ENCODE measurements at places on chromosomes 5 and 9.
A peak's percentile ranks its signal among the peaks of the same experiment; 100 is the strongest.

DNA sequence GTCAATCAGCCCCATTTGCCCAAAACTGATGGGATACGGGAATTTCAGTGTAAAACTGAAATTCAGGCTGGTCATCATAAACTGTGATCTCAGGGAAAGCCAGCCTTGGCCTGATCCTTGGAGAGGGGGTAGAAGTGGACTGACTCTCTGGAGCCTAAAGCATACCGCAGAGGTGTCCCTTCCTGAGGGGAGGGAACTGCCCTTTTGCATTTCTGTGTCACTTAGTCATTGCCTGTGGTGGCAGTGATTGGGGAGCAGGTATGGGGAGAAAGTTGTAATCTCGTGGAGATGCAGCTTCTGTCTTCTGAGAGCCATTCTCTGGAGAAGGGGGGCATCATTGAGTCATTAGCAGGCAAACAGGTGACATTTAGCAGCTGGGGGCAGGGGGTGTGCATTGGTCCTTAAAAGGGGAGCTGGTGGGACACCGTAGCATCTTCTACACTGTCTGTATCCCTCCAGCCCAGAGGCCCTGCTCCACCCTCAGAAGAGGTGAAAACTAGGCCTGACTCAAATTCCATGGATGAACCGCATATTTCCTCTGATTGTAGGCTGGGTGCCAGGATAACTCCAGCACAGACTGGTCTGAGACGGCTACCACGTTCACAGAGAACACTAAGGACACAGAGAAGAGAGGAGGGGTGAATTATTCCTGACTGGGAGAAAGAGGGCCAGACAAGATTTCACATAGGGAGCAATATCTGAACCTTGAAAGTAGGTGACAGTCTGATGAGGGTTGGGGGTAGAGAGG lies 143.3 kb downstream of the SEC61B start:
- DNase-seq = no peak

GRCh38 chr5:6169660-6170059 lies 208.7 kb downstream of the MED10 start:
- no peak for DNase-seq

DNA sequence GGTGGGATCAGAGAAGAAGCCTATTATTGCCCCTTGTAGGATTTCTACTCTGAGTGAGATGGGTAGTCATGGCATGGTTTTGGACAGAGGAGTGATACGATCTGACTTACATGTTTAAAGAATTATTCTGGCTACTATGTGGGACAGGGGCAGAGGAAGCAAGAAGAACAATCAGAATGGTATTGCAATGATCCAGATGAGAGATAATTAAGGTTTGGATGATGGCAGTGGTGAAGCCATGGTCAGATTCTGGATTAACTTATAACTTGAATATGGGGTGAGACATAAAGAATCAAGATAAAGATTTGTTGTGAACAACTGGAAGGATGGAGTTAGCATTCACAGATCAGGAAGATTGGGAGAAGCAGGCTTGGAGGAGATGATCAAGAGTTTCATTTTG lies 3.4 kb upstream of the HEMGN start:
- DNase-seq = no peak

GRCh38 chr5:131640043-131640856 lies 5.2 kb upstream of the RAPGEF6 start:
- no peak for DNase-seq

GRCh38 chr9:134225186-134225585 lies 60.8 kb upstream of the RNU6ATAC start:
- DNase-seq = no peak

GRCh38 chr9:127767909-127768331 lies 10.5 kb downstream of the SH2D3C start:
- DNase-seq = no peak

DNA sequence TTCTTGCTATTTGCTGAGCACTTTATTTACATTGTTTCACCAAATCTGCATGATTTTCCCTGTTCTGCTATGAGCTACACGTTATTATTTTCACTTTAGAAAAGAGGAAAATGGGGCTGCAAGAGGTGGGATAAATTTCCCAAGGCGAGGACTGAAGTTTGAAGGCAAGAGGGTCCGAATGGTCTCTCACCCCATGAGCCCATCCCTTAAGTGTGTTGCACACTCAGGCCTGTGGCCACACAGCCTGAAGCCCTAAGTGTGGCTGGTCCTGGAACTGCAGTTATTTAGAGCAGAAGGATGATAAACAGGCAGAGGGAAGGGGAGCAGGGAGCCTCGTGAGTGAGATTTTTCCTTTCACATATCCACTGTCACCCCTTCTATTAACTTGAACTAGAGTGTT lies 7.8 kb downstream of the PDE8B start:
- no peak for DNase-seq

DNA sequence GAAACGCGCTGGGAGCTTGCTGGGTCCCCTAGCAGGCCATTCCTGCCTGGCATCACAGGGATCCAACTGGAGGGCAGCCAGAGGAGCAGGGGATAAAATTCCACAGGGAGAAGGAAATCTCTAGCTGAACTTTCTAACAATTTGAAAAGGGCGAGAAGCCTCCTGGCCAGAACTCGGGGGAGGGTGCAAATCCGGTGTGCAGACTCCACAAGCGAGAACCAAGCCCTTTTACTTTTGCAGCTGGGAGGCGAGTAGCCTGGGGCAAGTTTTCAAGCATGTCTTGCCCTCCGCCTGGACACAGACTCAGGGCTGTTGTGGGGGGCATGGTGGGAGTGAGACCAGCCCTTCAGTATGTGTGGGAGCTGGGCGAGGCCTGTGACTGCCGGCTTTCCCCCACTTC lies 14.3 kb upstream of the POU5F2 start:
- no peak for DNase-seq

DNA sequence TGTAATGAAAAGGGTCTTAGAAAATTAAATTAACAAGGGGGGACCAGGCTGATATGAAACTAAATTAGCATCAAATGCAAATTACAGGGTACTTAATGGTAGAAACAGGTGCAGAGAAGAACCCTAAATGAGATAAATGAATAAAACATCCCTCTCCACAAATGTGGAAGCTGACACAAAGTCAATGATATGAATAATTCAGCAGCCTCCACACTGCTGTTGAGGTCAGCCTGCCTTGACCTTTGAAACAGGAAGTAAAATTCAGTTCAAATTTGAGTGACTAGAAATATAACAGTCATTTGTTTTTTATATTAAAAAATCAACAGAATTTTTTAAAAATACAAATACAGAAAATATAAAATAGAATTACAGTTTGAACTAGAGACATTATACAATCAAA lies 40.0 kb downstream of the EBF1 start:
- peak; percentile 30 for DNase-seq

DNA sequence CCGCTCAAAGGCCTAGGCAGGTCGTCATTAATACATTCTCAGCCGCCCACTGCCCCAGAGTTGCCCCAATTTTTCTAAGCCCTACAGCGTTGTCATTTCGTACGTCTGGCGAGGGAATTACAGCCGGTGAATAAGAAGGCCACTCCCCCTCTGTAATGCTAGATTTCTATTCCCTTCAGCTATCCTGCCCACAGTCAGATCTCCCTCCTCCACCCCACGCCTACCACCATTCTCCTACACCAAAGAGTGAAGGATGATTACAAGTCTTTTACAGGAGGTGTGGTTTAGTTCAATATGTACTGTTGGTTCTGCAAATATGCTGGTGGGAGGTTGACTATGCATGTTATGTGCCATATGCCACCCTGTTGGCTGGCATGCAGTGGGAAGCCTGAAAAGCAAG lies 83.7 kb upstream of the SMIM15 start:
- DNase-seq = no peak

DNA sequence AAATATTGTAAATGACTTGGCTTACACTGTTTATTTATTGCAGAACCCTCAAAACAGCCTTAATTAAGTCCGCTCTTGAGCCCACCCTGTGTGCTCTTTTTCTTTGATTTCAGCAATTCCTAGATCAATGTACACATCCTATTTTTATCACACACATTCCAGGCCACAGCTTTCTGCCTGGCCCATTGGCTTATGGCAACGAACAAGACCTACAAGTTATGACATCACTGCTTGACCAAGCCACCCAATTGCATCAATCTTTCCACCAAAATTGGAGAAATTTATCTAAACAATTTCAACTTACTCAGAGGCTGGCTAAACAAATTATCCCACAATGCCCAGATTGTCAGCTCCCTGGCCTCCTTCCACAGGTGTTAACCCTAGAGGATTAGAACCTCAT lies 158.4 kb downstream of the CPLANE1 start:
- no peak for DNase-seq

GRCh38 chr9:137971477-137972138 lies 94.0 kb downstream of the CACNA1B start:
- no peak for DNase-seq

DNA sequence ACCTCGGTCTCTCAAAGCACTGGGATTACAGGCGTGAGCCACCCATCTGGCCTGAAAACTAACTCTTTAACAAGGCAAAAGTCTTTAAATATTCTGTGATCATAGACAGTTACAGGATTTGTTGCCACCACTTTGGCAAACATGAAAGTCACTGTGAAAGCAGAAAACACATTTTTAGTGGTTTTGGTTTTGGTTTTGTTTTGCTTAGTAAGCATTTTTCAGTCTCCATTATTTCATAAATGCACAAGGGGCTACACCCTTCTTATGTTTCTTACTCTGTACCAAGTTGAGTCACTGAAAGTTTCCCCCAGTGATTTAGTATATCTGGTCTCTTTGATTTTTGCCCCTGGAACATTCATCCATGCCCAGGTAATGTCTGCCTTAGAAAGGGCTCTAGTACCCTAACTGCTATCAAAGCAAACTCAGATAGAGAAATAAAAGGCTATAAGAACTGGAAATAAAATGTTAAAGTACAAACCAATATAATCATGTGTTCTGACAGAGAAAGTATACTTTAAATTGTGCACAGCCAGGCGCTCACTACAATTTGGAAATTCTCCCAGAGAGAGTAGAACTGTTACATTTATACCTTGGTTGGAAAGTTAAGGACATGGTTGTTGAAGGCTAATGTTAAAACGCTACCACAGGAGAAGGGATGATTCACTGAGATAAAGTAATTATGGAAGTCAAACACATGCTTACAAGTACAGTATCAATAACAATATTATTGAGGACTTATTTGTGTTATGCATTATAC lies 1022.5 kb upstream of the DMAC1 start:
- no peak for DNase-seq

DNA sequence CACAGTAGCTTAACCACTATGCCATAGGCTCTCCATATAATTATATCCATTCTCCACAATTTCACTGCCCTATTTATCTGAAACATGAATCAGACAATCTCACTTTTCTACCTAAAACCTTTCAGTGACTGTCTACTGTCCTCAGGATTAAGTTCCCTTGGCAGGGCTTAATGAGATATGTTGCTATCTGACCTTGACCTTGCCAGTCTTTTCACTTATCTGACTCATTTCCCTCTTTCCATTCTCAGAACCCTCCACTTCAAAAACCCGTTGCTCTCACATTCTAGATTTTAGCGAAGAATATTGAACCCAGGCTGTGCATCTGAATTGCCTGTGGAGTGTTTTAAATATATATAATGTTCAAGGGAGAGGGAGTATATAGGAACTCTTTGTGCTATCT lies 452.1 kb upstream of the MPDZ start:
- no peak for DNase-seq

DNA sequence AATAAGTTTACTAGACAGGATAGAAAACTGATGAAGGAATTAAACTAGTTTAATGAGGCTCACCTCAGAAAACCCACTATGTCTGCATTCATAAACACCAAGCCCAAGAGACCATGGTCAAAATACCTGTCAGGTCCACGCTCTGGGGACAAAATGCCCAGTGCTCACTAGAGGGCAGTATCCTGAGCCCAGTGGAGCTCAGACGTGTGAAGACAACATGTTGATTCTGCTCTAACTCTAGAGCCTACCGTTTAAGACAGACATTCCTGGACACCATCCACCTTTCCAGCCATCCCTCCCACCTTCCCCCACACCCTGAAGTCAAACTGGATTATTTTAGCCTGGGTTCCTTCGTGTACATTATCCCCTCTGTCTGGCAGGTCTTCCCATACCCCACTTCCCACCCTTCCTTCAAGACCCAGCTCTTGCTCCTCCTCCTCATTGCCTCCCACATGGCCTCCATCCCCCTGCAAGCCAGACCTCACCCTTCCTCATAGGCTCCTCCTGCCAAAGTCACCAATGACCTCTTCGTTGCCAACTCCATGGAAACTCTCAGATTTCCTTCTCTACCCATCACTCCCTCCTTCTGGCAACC lies 142.3 kb upstream of the FSTL4 start:
- DNase-seq = peak; percentile 20

DNA sequence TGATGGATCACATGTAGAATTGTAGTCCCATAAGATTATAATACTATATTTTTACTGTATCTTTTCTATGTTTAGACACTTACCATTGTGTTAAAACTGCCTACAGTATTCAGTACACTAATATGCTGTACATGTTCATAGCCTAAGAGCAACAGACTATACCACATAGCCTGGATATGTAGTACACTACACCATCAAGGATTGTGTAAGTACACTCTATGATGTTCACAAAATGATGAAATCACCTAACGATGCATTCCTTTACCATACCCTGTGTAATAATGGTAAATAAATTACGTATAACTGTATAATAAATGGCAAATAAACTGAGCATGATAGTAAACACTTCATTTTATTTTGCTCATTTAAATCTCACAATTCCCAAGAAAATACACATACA lies 60.3 kb downstream of the RICTOR start:
- DNase-seq = no peak

GRCh38 chr5:123209502-123210027 lies 120.5 kb downstream of the PRDM6 start:
- DNase-seq = no peak

- no peak for DNase-seq
Measured at GRCh38 chr9:96408409-96409280, 9.5 kb downstream of the ZNF367 start.

GRCh38 chr9:95769909-95770433 lies 105.5 kb upstream of the ERCC6L2 start:
- DNase-seq = no peak

DNA sequence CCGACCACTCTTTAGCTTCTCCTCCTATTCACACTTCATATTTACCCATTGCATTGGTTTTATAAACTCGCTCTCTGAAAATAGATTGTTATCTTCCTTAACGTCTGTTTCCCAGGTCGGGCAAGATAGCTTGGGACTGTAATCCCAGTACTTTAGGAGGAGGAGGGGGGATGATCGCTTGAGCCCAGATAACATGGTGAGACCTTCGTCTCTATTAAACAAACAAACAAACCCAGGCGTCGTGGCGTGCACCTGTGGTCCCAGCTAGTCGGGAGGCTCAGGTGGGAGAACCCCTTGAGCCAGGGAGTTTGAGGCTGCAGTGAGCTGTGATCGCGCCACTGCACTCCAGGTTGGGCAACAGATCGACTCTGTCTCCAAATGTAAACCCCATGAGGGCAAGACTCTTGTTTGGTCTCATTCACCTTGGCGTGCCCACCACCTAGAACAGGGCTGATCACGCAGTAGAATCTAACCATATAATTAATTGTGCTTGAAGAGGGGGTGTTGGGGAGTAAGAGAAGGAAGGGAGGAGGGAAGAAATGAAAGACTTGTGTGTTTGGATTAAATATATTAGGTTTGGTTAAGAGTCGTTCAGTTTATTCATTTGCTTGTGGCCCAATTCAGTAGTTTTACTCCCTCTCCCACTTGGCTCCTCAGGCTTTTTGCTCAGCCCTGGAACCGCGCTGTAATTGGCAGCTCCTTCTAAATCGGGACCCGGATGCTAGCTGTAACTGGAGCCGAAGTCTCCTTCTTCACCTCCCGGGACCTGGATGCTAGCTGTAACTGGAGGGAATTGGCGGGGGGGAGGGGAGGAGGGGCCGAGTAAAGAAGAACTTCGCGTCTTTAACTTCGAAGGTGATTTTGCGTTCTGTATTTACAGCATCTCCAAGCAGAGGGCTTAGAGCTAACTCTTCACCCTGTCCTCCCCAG lies 24.9 kb downstream of the CDKN2A start:
- DNase-seq = no peak

GRCh38 chr5:136998854-136999357 lies 500.2 kb downstream of the SPOCK1 start:
- peak; percentile 59 for DNase-seq

Measured in NCI-H1417 (cell line).